ENCODE measurements at places on chromosomes 5 and 9.

GRCh38 chr9:109632817-109633216 lies 134.7 kb upstream of the PTPN3 start:
- no peak for DNase-seq

- DNase-seq = no peak
Observed at GRCh38 chr5:151002250-151002649, 18.1 kb upstream of the GPX3 start.

DNA sequence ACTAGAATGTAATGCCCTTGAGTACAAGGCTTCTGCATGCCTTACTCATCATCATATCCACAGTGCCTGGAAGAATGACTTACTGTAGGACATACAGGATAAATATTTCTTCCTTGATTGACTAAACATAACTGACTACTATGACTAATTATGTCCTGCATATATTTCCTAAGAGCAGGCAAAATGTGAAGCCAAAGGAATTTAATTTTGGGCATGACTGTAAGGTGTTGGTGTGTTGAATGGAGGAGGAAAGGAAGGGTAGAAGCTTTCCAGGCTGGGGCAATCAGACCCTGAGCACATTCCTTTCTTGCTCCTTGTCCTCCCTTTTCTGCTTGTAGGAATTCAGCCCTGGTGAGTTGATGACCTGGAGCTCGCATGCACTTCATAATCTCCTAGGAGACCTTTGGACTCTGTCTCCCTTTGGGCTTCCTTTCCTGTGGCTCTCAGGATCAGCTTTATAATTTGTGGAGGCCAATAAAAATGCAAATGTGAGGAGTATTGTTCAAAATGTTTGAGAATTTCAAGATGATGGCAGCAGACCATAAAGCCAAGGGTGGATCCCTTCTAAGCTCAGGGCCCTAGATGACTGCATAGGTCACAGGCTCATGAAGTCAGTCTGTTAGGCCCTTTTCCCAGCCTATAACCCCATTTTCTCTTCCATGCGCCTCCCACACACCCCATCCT lies 174.0 kb downstream of the HMHB1 start:
- DNase-seq = no peak

GRCh38 chr9:109590966-109591365 lies 92.9 kb upstream of the PTPN3 start:
- DNase-seq = no peak

DNA sequence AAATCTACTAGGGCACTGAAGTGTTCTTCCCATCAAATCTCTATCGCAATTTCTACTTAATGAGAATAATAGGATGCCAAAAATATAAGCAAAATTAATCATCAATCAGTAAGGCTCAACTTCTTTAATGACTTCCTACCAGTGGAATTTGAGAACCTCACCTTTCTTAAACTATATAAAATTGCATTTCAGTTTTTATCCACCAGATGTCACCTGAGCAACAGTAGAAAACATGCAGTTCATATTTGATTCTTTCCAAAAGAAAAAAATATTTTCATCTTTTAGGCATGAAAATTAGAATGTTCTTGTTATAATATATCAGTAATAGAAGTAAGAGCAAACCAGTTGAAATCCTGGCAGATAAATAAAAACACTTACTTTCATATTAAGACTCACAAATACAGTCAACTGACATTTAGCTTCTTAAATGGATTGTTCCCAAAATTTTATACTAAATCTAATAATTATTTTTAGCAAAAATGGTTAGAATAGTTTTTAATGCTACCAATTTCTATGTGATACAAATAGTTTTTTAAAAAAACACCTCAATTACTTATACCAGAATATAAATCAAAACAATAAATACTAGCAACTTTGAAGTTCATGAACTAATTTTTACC lies 13.4 kb upstream of the CCDC112 start:
- DNase-seq = no peak

Data from activated T-helper 9 cell treated with anti-CD3 and anti-CD28 coated beads, Interleukin-2, amount 50 U/mL, for 16 hours (primary cell).